ENCODE measurements at places on chromosomes 3 and 15.

- no peak for DNase-seq
These were observed 29.9 kb downstream of the SLC49A4 start for GRCh38 chr3:122824465-122825381.

DNA sequence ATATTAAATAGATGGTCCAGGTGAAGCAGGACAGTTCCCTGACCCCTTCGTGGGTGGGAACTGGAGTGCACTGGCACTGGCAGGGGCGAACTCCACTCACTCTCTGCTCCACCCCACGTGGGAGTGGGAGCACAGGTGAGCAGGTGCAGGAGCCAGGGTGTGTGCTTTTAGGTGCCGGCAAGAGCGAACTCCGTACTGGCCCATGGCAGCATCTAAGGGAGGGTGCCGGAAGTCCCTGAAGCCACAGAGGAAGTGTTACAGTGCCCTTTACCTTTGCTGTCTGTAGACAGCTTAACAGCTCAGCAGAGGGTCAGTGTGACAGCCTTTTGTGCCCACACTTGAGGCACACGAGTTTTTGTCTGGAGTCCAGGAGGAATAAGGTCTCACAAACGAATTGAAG, 26.7 kb upstream of the PIAS1 start:
- no peak for DNase-seq

DNA sequence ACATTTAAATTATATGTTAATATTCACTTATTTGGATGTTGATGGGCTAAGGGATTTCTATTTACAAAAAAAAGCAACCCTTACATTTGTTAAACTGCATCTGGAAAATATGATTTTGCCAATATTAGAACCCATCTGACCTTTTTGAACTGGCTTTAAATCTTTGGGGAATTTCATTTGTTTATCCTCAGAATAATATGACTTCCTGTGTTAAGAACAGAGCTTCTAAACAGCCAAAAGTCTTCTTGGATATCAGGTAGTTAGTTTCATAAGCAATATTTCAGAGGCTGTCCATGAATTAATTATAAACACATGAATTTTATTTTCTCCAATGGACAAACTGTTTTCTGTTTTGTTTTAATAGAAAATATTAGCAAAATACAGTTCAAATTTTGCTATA, 301.9 kb upstream of the AGTR1 start:
- DNase-seq: no peak

DNA sequence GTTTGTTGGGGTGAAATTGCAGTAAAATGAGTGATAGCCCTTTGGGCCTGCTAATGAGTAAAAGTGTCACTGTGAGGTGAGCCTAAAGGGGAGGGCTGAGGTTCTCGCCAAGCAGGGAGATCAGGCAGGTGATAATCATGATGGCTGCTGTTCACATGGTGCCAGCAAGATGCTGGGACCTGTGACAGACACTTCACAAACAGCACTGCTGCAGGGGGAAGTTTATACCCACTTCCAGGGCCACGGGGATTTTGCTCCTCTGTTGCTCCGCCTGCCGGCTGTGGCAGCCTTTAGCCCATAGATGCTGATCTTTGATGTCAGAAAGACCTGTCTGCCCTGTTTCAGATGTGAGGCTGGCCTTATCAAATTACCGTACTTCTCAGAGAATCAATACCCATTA, 96.7 kb downstream of the SV2B start:
- DNase-seq: no peak

GRCh38 chr3:106825962-106826605, 551.2 kb upstream of the CCDC54 start:
- DNase-seq: no peak

DNA sequence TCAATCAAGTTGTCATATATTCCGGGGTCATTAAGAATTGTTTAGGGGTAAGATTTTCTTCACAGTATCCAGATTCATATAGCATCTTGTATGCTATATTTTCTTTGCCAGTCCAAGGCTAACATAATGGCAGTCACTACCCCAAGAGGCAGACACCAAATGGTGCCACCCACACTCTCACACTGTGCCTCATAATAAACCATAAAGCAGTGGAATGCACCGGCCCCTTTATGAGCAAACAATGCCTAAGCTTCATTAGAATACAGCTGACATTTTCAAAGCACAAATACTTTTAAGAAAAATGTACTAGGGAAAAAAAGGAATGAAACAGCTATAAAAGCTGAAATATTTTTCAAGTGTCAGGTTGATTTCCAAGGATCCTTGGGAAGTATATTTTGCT, 121.6 kb downstream of the TFDP2 start:
- DNase-seq: no peak

DNA sequence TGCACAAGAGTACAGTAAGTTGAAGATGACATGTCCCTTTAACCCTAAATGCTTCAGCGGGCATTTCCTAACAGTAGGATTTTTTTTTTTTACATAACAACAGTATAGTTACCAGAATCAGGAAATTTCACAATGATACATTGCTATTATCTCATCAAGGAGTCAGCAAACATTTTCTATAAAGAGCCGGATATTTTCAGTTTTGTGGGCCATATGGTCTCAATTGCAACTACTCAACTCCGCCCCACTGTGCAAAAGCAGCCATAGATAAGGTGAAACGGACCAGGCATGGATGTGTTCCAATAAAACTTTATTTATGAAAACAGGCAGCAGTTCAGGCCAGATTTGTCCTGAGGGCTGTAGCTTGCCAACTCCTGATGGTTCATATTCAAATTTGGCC, 130.6 kb downstream of the SMAD6 start:
- peak; percentile 6 for DNase-seq

GRCh38 chr3:1953536-1953935, 145.1 kb upstream of the CNTN4 start:
- no peak for DNase-seq

DNA sequence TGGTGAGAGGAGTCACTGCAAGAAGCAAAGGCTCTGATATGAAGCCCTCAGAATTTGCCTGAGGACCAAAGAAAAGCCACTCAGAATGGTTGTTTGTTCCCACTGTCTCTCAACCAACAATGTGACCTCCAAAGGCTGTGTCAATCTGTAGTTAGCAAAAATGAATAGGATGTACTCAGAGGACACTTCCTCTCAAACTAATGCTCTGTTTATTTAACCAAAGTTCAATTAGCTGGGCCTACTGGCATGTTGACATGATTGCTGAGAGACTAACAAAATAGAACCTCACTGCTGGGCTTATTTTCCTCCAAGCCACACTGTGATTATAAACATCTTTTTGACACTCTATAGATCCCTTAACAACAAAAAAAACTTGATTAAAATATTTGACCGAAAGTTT, 522.5 kb downstream of the OCA2 start:
- no peak for DNase-seq

DNA sequence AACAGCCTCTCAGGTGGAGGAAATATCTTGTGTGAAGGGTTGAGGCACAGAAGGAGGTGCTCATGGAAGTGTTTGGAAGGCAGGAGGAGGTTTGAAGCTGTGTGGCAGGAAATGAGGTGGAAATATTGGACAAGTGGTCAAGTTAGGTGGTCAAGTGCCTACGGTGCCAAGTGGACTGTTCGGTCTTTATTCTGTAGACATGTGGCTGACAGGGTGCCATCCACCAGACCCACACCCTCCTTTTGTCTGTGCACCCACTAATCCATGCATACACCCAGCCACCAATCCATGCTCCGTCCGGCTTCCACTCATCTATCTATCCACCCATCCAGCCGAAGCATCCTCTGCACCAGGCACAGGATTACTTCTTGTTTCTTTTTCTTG, 2.2 kb downstream of the SLC6A20 start:
- DNase-seq: no peak

DNA sequence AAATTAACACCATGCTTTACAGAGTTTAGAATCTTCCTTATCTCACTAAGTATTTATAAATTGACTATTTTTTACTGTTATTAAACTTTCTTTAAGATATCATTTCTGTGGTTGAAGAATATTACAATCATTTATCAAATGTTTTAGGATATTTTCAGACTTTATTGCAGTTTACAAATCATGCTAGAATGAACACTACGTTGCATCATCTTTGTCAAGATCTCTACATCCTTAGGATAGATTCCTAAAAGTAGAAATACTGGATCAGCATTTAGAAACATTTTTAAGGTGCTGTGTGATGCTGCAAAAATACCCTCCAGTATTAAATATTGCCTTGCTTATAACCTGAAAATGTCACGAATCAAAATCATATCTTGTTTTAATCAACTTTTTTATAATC, 2.5 kb upstream of the PLD1 start:
- DNase-seq: no peak

DNA sequence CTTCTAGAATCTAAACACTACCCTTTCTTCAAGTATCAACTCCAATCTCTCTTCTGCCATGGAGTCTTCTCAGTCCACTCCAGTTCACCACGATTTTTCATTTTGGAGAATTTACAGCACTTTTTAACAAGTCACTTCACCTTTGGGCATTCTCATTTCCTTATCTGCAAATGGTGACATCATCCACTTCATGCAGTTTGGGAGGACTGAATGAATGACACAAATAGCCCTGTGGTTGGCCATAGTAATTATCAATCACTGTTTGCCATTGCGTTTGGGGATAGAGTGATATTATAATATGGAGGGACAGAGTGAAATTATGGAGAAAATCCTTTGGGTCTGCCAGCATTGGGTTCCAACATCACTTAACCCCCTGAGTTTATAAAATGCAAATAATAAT, 38.0 kb upstream of the TM4SF1 start:
- no peak for DNase-seq

- no peak for DNase-seq
These were observed 72.4 kb upstream of the MME start for GRCh38 chr3:155007729-155008128.

- no peak for DNase-seq
These were observed 46.9 kb downstream of the RLBP1 start for GRCh38 chr15:89174476-89174875.

DNA sequence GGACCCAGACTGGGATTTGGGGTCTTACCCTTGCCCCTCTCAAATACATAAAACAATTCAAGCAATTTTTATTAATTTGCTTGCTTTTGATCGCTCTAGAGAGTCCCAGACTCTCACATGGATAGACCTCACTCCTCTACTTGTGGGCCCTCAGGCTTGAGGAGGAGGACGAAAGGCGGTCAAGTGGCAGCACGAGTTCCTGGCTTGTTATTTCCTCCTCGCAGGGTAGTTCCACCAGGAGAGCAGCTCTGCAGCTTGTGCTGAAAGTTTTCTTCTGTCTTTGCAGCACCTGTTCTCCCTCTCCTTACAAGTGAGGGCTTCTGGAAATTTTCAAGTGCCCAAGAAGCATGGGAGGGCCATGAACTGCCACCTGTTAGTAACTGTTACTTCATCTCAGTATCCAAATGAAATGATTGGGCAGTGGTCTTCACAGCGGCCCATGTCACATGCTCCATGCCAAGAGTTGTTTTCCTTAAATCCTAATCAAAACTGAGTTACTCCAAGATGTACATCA, 22.7 kb downstream of the ABI3BP start:
- DNase-seq: no peak

DNA sequence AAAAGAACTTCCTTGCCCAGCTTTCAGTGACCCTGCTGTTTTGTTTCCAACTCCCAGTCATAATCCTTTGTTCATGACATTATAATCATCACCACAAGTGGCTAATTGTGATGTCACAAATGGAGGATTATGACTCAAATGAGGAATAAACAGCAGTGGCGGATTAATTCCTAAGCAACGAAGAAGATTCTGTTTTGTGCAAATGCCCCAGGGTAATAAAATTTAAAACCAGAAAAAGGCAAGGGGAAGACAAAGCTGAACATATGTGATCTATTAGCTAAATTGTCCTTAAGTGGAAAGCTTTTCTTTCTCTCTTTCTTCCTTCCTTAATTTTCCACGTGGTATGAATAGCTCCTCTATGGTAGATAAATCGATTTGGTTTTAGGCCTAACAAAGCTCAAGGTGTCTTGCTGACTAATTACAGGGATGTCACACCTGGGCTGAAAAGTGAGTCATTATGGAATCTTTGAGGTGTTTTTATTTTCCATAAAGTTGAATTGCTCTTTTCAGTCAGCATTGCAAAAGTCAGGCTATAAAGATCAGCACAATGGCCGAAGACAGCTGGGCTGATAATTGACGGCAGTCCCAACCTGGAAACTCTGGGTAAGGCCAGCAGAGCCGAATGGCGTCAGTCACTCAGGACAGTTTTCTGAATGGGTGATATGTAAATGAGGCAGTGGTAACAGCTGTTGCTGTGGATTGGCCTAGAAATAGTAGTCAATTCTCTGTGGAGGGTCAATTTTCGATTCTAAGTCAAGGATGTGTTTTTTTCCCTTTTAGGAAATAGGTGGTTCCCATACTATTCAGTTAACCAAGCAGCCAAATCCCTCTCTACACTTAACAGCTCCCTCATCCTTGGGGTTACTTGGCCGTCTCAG, 121.5 kb downstream of the PTPRG start:
- no peak for DNase-seq

GRCh38 chr3:66177026-66177425, 43.8 kb upstream of the SLC25A26 start:
- DNase-seq: no peak

DNA sequence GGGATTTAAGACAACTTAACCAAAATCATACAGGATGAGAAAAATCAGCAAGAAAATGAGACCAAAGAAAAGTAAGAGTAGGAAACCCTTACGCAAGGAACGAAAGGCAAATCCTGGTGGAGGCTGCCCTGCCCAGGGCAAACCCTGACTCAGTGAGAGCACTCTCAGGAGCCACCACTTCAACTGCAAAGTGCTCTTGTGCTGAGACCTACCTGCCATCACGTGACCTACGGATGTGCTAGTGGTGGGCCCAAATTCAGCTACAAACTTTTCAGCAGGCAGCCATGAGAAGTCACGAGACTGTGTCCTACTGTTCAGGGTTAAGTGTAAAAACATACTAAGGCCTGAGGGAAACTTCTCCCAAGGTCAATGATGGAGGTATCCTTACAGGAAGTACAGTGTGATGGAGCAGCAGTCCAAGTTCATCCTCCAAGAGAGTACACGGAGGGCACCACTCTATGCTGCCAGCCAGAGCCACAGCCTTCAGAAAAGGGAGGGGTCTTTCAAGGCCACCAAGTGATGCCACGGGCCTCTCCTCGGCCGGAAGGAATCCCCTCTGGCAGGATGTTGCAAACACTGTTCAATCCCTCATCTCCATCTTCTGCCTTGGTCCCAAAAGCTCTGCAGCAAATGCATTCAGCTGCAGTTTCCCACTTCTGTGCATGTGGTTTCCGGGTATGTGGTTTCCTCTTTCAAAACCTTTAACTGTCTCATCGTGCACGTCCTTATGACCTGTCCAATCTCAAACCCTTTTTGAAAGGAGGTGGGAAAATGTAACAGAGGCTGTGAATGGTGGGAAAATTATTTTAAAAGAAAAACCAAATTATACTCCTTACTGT, 9.5 kb downstream of the CHSY1 start:
- DNase-seq: peak; percentile 79

- peak; percentile 71 for DNase-seq
These were observed 6.9 kb upstream of the TNFSF10 start for GRCh38 chr3:172530101-172530561.

All from activated effector memory CD4-positive, alpha-beta T cell treated with anti-CD3 and anti-CD28 coated beads, Interleukin-2, amount 50 U/mL, for 16 hours (primary cell).